ENCODE measurements at places on chromosomes 4 and X.

- DNase-seq, result no peak
Observed at GRCh38 chr4:81981218-81981617, 392.6 kb downstream of the HNRNPD start.

GRCh38 chr4:55733932-55734331 lies 85.7 kb upstream of the EXOC1L start:
- no peak for DNase-seq

- no peak for DNase-seq
Observed at GRCh38 chr4:106058921-106059320, 163.7 kb downstream of the NPNT start.

GRCh38 chr4:65340382-65341109 lies 329.7 kb downstream of the EPHA5 start:
- DNase-seq, result no peak

- DNase-seq, result no peak
Observed at GRCh38 chr4:174266416-174266815, 17.1 kb downstream of the FBXO8 start.

DNA sequence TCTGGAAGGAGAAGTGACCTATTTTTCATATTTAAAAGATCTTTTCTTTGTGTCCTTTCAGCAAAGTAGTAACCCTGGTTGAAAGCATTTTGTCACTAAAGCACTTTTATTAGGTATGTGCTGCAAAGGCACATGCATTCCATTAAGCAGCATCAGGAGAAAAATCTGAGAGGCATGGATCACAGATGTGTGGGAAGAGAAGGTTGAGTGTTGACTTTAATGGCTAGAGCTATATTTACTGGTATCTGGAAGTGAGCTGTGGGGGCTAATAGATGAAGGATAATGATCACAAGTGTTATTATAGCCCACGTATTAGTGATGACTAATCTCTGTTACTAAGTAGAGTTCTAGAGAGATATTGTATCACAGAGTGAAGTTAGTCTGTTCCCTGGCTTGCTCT lies 1520.7 kb downstream of the ARAP2 start:
- no peak for DNase-seq

GRCh38 chrX:3518870-3519269 lies 172.4 kb upstream of the MXRA5 start:
- DNase-seq, result no peak

All from activated CD4-positive, CD25-positive, alpha-beta regulatory T cell (primary cell).